ENCODE measurements at places on chromosomes 2 and 18. TPM values are rescaled to one million over a fixed set of nuclear protein-coding genes. Genes with fewer than 3 reads are reported as not detected.

RAPGEF4 gene
- total RNA-seq, result 79.9 TPM

ZNF396 gene
- 0.21 TPM for total RNA-seq

PRKCE gene
- 4.6 TPM for total RNA-seq

SERPINB11 gene
- total RNA-seq, result not detected

PAPOLG gene
- 11.4 TPM for total RNA-seq

DOK6 gene
- total RNA-seq, result not detected

SPEG gene
- 390 TPM for total RNA-seq

LYPD6B gene
- not detected for total RNA-seq

CAPN13 gene
- total RNA-seq, result not detected

Measured in ascending aorta (tissue), 2 donors.